Diencephalon (tissue), 1 donor: ENCODE measurements at places on chromosomes 1 and 21. TPM values are rescaled to one million over a fixed set of nuclear protein-coding genes. Genes with fewer than 3 reads are reported as not detected.

Gene NUF2
- 6.9 TPM for total RNA-seq

Gene CREG1
- 81.0 TPM for total RNA-seq

Gene KRTAP13-2
- not detected for total RNA-seq

Gene CNIH4
- 29.3 TPM for total RNA-seq

Gene CASQ1
- total RNA-seq: 0.92 TPM

Gene CFAP410
- total RNA-seq: 10.4 TPM

Gene MFSD2A
- total RNA-seq: 26.8 TPM

Gene GSTM5
- 6.2 TPM for total RNA-seq

Gene IVL
- total RNA-seq: not detected

Gene TNFRSF25
- 11.8 TPM for total RNA-seq

Gene FBLIM1
- 13.1 TPM for total RNA-seq

Gene INAVA
- total RNA-seq: 4.6 TPM

Gene HSD3B1
- not detected for total RNA-seq

Gene CCDC185
- 0.23 TPM for total RNA-seq

Gene TDRD5
- 4.6 TPM for total RNA-seq

Gene CCDC30
- 30.7 TPM for total RNA-seq

Gene LPAR3
- 0.46 TPM for total RNA-seq

Gene LCE1F
- not detected for total RNA-seq

Gene PFDN2
- 64.4 TPM for total RNA-seq

Gene NASP
- total RNA-seq: 87.7 TPM

Gene SPRR1B
- not detected for total RNA-seq

Gene RNU1-4
- under 0.01 TPM for total RNA-seq

Gene OR2M5
- total RNA-seq: not detected

Gene LRRC7
- total RNA-seq: 127 TPM

Gene COX20
- total RNA-seq: 78.4 TPM

Gene CD84
- 4.4 TPM for total RNA-seq

Gene PDE4B
- 153 TPM for total RNA-seq

Gene SPRR5
- total RNA-seq: not detected

Gene SMCP
- not detected for total RNA-seq
